ENCODE measurements at places on chromosomes 2 and 18.

DNA sequence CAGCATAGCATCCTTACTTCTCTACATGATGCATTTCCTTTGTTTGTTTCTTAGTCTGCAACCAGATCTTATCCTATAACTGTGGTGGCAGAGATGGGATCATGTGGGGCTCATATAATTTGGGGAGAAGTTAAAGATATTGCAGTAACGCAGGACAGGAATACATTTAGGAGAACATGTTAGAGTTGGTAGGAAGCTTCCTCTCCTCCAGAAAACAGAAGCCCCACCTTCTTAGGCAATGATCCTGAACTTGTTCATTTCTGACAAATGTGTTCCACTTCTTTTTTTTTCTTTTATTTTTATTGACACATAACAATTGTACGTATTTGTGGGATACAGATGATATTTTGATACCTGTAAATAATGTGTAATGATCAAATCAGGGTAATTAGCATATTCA is 99.9 kb downstream of the VSNL1 start:
- DNase-seq = no peak

DNA sequence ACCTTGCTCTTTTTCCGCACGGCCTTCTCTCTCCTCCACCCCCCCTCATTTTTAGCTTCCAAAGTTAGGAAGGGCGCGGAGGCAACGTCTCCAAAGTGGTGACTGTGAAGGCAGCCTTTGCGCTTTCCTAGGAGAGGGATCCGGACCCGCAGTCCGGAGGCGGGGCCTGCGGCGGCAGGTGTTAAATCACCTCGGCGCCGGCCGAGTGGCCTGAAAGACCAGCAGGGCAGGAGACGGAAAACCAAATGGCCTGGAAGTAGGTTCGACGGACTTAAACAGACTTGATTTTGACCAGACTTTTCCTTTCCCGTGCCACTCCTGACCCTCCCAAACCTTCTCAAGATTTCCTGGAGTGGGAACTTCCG is 615 bp downstream of the GORASP2 start:
- peak; percentile 32 for DNase-seq

DNA sequence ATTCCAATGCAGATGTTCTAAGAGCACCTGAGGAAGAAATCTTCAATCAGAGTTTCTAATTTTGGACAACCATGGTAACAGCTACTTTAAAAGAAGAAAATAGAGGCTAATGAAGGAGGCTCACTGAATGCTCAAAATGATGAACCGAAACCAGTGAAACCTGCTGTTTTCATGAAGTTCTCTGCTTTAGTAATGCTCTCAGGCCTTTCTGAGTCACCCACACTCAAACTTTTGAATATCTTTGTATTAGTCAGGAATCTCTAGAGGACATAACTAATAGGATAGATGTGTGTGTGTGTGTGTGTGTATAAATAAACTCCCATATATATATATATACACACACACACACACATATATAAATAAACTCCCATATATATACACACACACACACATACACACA is 76.9 kb upstream of the RIT2 start:
- no peak for DNase-seq

- no peak for DNase-seq
Measured at GRCh38 chr2:226357816-226358215, 441.8 kb downstream of the IRS1 start.

DNA sequence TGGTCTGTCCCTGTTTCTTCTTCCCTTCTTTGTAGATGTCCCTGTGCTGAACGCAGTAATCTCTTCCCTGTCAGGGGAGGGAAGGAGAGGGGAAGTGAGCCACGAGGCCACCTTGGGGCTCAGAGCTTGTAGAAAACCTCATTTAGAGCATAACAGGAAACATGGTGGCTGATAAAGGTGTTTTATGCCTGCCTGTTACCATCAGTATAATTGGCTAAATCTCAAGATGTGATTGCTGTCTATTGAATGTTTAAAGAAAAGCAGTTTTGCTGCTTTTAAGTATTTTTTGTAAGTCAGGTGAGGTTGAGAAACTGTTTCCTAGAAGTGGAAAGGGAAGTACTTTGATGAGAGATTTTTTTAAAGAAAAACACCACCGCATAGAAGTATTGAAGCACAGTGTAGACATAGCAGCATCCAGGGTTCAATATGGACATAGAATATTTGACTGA is 59.7 kb upstream of the PDK1 start:
- DNase-seq = no peak

DNA sequence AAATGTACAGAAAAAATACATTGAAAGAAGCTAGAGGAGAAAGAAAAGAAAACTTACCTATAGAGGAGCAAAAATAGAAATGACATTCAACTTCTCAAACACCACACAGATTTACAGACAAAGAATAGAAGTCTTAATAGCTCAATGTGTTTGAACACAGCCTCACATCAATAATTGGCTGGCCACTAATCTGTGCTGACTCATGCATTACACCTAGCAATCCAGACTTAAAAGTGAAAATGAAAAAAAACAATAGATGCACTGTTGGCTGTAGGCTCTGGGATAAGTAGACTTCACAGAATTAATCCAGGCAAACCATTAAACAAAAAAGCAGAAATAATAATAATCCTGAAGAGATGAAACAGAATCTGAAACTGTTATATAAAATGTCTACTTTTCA is 961.3 kb upstream of the CELF4 start:
- DNase-seq = no peak

GRCh38 chr18:63150942-63151421 is 168.6 kb downstream of the BCL2 start:
- no peak for DNase-seq

- DNase-seq = peak; percentile 15
Measured at GRCh38 chr2:74982577-74982976, 24.1 kb downstream of the POLE4 start.

DNA sequence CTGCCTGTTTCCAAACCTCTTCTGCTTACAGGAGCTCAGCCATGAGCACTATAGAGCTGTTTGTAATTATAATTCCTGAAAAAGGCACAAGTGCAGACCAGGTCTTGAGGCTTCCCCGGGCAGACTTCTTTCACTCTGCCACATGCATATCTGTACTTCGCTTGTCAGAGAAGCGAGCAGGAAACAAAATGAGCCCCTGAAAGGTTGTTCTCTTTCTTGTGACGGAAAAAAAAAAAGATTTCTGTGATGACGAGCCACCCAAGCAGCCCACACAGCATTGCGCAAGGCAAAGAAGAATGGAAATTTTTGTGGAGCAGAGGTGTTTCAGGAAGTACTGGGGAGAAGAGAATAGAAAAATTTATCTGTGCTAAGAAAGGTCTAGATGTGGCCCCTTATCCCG is 54.0 kb upstream of the LINC00305 start:
- no peak for DNase-seq

DNA sequence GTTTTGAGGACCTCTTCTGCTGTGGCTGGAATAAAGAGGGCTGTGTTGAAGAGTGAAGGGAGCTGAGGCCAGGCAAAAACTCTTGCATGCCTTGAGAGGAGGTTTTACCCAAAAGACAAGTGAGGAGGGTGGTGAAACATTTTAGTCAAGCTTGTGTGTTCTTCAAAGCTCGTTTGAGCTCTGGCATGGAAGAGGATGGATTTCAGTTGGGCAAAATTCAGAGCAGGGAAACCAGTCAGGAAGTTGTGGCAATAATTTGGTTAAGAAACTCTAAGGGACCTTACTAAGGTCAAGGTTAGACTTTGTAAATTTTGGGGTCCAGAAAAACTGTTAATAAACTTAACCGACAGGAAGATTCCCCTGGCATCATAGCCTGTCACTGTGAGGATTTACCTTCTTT is 34.7 kb downstream of the SPTBN1 start:
- DNase-seq = no peak

DNA sequence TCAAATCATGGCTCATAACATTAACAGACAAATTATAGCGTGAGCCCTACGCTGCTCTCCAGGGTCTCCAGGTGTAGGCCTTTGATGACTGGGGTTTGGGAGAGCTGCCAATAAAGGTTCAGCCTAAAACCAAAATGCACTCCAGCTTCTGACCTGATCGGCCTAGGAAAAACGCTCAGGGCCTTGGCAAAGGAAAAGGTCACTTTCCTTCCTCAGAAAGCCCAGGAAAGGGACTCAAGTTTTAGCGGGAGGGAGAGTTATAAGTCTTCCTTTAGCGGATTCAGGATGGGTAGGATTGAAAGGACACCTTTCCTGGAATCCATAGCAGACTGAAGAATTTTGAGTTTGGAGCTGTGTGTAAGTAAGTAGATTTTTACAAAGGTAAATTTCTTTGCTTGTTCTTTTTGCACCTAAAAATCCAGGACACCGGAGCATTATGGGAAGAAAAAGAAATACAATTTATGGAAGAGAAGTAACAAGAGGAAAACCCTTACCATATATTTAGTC is 8.8 kb downstream of the EVX2 start:
- DNase-seq = no peak

DNA sequence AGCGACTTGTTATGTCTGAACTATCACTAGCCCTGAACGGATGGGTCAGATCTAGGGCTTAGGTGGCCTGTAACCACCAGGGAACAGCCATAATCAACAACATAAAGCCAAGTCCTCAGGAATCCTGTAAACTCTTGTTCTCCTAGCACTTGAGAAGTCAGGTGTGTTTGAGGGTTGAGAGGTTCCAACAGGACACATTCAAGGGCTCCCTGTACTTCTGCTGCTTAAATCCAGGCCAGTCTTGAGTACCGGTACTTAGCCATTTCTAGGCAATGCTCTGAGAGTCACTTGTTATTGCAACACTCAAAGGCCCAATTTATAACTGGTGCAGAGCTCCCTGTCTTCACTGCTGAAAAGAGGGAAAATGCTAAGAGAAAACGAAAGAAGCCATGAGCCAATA is 21.6 kb upstream of the SLC40A1 start:
- DNase-seq = no peak

- peak; percentile 65 for DNase-seq
Measured at GRCh38 chr18:28063271-28063761, 113.6 kb downstream of the CDH2 start.

DNA sequence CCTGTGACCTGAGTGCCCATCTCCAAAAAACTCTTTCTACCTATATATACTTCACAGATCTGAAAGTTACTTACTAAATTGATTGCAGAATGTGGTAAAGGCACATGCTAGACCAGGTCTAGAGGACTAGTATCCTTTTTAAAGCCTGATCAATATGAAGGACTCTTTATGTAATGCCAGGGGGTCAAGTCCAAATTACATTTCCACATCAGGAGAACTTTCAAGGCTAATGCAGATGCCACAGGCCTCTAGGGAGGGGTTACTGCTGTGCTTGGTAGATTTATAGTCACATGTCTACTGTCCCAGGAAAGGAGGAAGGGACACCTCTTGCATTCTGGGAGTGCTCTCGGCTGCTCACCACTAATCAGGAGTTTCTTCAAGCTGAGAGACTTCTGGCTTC is 118.4 kb upstream of the NOSTRIN start:
- DNase-seq = no peak

DNA sequence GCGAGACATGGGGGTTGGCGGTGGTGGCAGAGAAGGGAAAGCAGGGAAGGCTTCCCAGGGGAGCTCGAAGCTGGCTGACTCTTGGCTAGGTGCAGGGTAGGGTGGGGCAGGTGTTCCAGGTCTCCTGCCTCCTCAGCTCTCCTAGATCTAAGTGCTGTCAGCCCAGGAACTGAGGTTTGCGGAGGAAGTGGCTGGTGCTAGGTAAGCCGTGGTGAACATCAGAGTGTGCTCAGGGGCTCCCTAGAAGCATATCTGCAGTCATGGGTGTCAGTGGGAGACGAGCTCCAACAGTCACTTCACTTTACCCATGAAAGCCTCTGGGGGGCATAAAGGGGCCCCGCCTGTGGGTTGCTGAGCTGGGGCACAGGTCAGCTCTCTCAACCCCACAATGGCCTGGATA is 34.1 kb downstream of the ARHGEF4 start:
- no peak for DNase-seq

DNA sequence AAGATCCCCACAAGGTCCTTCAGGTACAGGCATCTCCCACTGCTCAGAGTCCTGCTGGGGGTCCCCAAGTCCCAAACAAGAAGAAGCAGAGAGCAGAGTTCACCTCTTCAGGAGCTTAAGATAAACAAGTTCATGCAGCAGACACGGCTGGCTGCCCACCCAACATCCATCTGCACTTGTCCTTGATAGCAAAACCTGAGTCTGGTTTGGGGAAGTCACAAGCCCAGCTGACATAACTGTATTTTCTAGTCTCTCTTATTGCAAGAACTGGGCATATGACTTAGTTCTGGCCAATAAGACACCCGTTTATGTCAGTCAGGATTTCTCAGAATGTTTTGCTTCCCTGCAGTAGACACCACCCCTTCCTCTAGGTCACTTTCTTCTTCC is 31.8 kb downstream of the AFF3 start:
- no peak for DNase-seq

- no peak for DNase-seq
Measured at GRCh38 chr2:130796290-130796689, 40.4 kb upstream of the ARHGEF4 start.

DNA sequence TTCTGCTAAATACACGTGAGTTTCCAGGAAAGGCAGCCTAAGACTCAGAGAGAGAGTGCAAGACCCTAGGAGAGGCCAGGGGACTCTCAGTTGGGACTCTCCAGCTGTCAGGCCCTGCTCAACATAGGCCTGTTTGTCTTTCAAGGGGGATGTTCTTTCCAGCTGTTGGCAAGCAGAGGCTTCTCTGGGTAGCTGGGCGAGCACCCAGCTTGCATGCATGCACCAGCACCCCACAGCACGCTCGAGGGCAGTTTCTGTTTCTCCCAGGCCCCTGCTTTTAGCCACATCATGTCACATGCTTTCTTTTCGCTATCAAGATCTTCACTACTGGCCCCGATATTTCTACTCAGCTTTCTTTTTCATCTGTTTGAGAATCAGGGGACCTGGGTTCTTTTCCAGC is 479.3 kb upstream of the HS6ST1 start:
- DNase-seq = no peak

DNA sequence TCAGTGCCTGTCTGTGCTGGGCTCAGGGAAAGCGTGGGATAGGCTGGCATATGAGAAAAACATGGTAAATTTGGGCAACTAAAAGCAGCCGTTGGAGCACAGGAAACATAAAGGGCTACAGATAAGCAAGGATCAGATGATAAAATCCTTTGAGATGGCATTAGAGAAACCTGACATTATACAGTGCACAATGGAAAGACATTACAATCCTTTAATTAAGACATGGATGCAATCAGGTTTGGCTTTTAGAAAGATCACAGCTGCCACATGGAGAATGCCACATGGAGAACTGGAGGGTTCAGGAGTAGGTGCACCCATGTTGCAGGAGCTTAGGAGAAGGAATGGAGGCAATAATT is 117.3 kb downstream of the CDC42EP3 start:
- no peak for DNase-seq

DNA sequence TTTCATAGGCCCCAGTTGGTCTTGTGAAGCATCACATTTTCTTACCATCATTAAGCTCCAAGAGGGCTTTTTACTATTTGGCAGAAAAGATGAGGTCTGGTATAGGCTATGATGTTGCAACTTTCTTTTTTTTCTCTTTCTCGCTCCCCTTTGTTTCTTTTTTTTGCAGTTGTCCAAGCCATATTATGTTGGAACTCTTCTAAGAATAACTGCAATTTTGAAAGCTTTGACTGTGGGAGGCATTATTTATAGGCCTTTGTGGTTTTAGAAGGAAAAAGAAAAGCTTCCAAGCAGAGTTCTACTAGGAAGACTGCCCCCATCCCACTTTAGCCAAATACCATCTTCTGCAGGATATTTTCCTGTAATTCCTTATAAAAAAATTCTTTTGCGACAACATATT is 571.6 kb downstream of the ARHGAP15 start:
- DNase-seq = peak; percentile 33

- peak; percentile 97 for DNase-seq
Measured at GRCh38 chr2:120239488-120240287, 13.0 kb upstream of the RALB start.

- no peak for DNase-seq
Measured at GRCh38 chr2:173684896-173685459, 280.2 kb downstream of the SP3 start.
